ENCODE measurements at places on chromosomes 16 and 17.
A peak's percentile ranks its signal among the peaks of the same experiment; 100 is the strongest.

GRCh38 chr17:62819511-62820221 is 11.6 kb upstream of the MARCHF10 start:
- no peak for DNase-seq

DNA sequence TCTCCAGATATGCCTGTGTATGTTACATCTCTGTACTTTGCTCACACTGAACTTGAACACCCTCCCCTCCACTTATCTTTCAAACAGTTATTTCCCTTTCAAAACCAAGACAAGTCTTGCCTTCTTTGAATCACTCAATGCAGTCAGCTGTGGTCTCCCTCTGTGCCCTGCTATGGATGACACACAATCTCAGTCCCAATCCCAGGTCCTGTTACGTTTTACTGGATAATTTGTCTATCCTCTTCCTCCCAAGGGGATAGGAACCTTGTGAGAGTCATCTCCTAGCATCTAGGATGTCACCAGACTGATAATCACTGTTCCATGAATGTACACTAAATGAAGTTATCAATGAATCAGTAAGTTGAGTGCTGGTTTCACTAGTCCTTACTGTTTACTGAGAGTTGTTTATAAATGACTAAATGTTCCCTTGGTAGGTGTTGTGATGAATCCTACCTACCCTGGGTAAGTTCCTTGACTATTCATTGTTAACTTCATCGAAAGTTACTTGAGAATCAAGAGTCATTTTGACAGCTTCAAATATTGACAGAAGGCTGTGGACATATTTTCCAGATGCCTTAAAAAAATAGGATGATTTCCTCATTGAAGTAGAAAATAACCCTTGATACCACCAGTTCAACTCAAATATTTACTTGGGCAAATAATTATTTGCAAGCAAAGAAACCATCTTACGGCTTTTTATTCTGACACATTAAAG is 244.9 kb downstream of the PRKCA start:
- peak; percentile 20 for DNase-seq

- no peak for DNase-seq
These were observed 17.3 kb upstream of the ERCC4 start for GRCh38 chr16:13902677-13903076.

DNA sequence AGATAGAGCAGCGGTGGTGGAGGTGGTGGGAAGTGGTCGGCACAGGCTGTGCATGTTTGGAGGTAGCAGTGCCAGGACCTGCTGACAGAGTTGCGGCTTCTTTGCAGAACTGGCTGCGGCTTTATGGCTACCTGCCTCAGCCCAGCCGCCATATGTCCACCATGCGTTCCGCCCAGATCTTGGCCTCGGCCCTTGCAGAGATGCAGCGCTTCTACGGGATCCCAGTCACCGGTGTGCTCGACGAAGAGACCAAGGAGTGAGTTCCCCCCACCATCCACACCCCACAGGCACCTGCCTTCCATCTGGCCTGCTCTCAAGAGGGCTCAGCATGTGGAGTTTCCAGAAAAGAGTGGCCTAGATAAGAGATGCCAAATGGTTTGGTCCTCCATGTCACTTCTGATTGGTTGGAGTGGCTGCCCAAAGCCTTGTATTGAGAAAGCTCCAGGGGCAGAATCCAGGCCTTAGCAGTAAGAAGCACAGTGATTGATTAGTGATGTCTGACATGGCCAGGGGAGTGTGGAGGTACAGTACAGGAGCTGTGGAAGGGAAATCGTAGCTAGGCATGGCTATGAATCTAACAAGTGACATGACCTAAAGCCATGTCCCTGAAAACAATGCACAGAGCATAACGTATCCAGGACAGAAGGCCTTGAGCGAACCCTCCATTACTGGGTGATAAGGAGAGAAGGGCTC is 12.0 kb downstream of the MMP15 start:
- DNase-seq: no peak

- DNase-seq: no peak
These were observed 242.0 kb downstream of the FTO start for GRCh38 chr16:53945996-53946395.

- no peak for DNase-seq
These were observed 15.8 kb downstream of the PLCD3 start for GRCh38 chr17:45116434-45117016.

DNA sequence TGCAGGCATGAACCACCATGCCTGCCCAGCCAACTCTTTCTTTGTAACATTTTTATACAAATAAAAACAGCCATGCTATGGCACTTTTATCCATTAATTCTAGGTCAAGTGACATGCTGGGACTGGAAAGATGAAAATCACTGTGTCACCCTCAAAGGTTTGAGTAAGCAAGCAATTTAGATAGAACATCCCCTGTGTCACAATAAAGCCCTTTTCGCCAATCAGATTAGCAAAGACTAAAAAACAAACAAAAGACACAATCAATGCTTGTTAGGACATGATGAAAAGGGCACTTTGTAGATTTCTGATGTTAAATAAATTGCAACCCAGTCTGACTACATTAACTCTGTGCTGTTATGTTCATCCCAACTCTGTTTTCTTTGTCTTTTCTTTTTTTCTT is 26.4 kb downstream of the CHP2 start:
- DNase-seq: no peak

- DNase-seq: no peak
These were observed 101.1 kb downstream of the C16orf78 start for GRCh38 chr16:49474741-49475140.

- DNase-seq: no peak
These were observed 183.8 kb upstream of the CHMP6 start for GRCh38 chr17:80807882-80808281.

DNA sequence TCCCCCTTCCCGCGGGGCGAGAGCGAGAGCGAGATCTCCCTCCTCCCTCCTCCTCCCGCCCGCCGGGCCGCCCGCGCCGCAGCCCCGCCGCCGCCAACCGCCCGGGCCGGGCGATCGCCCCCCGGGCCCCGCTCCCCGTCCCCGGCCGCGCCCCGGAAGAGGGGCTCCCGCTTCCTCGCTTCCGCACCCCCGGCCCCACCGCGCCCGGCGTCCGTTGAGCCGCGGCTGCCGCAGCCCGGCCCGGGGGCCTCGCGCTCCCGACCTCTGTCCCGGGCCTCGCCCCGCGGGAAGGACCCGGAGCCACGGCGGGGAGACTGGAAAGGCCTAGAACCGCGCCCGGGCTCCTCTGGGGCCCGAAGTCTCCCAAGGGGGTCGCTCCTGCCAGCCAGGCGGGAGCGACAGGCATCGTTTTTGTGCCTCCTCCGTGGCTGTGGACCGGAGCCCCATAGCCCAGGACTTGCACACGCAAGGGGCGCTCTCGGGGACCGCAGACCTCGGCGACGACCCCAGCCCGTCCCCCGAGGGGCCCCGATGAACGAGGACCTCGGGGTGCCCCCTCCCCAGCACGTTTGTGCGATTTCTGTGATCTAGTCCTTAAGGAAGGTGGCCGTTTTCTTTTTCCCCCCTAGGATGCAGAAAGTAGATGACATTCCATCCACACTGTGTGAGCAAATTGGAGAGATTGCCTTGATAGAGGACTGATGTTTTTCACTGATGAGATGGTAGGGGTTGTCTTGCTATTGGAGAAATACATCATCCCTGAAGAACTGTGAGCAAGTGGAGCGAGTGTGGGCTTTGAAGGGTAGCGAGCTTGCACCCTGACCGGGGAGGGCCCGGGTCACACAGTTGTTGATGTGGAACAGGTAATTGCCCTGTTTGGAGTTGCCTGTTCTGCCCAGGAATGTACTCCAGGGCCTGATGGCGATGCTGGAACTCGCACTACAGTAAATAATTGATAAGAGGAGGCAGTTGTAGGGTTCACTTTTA is 611 bp downstream of the BANP start:
- DNase-seq: peak; percentile 29

DNA sequence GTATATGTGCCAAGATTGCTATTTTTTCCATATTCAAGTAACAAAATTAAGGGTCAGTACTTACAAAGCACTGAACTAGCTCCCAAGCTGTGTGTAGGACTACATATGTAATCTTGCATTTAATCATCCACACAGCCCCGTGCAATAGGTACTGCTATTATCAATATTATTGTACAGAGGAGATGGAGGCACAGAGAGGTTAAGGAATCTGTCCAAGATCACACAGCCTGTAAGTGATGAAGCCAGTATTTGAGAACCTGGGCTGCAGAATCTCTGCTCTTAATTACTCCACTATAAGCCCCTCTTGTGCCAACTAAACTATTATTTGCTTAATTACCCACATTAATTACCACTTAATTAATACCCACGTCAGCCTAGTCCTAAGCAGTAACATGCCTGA is 134.1 kb downstream of the KATNIP start:
- no peak for DNase-seq

DNA sequence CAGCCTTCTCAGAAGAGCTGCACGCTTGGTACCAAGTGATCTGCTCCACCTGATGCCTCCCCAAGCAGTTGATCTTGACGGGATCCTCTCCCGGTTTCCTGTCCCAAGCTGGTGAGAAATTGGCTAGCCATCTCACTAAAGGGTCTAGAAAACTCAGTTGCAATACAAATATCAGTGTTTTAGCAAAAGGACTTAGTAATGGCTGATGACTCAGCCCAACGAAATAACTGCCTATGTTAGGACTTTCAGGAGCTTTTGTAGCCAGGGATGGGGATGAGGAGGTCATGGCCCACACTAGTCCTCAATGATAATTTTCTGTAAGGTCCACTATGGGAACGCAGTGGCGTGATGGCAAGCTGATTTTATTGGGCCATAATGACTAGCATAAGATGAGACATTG is 23.3 kb upstream of the ENGASE start:
- DNase-seq: no peak

DNA sequence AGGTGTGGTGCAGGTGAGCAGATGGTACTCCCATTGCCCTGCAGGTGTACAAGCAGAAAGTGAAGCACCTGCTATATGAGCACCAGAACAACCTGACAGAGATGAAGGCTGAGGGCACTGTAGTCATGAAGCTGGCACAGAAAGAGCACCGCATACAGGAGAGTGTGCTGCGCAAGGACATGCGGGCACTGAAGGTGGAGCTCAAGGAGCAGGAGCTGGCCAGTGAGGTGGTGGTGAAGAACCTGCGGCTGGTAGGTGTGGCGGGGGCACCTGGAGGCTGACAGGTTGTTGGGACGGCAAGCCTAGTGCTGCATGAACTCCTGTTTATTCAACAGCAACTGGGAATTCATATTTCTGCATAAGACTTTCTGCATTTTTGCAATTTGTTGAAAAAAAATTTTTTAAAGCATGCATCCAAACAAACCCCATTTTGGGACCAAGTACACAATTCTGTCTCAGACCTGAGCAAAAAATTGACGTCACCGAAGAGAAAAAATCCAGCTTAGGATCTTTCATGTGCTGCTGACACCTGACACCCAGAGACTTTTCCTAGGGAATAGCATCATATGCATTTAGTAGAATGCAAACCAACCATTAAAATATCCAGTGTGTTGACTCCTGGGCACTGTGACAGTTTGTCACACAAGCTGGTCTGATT is 13.5 kb upstream of the DBNDD1 start:
- no peak for DNase-seq

- peak; percentile 55 for DNase-seq
These were observed 122.4 kb upstream of the NLRP1 start for GRCh38 chr17:5706577-5707210.

DNA sequence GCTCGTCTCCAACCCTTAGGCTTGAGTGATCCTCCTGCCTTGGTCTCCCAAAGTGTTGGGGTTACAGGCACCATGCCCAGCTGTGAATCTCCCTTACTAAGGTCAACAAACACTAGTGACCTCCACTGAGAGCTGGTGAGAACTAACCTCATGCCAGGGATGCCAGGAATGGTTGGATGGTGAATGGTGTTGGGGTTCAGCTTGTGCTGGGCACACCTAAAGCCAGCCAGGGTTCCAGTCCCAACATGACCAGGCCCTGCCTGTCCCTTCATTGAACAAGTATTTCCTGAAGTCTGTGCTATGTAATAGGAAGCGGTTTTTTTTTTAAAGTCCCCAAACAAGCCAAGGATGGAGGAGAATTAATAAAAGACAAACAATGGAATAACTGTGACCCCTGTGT is 56.0 kb upstream of the TOB1 start:
- no peak for DNase-seq

GRCh38 chr16:22623351-22623781 is 112.7 kb downstream of the NPIPB5 start:
- no peak for DNase-seq

DNA sequence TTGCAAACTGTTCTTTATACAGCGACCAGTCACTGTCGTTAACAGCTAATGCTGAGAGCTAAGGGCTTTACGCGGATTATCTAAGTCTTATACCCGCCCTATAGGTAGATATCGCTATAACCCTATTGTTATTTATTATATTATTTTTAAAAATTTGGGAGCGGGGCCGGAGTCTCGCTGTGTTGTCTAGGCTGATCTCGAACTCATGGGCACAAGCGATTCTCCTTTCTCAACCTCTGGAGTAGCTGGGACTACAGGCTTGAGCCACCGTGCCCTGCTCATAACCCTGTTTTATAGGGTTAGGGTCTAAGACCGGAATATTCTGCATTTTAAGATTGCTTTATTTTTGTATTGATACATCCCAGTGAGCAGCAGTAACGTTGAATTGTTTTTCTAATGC is 24.7 kb downstream of the DEF8 start:
- DNase-seq: no peak

DNA sequence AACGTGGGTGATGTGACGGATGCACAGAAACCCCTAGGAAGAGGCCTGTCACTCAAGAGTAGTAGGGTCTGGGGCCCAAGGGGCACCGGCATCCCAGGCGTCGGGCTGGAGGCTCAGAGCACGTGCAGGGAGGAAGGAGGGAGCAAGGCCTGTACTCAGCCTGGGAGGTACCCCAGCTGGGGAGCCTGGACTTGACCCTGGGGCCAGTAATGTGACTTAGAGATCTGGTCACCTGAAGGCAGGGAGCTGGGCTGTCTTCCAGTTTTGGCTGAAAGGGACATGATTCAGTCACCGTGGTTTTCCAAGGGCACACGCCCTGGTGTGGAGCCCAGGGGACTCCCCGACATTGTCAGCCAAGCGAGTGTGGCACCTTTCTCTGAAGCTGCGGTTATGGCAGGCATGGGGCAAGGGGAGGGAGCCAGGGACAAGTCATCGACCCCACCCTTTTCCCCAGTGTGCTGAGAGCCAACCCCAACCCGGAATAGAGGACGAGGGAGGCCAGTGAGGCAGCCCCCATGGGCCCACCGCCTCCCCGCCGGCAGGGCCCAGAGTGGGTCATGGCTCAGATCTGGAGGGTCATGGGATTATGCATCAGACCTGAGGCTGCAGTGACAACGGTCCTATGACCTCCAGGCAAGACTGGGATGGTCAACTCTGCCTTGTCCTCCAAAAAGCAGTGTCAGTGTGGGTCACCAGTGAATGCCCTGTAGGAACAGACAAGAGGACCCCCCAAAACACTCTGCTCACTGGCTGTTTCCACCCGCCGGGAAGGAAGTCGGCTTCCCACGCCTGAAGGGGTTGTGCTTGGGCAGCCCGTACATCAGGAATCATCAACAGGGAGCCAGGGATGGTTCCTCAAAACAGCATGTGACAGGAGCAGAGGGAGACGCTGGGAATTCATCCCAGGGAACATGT is 41.9 kb downstream of the MEAK7 start:
- DNase-seq: no peak

- no peak for DNase-seq
These were observed 80.6 kb downstream of the LMF1 start for GRCh38 chr16:890217-890616.

All from stimulated activated CD4-positive, alpha-beta T cell treated with anti-CD3 and anti-CD28 coated beads, Interleukin-4, amount 100 ng/mL, for 24 hours (primary cell).